ENCODE measurements at places on chromosomes 3 and 15.

DNA sequence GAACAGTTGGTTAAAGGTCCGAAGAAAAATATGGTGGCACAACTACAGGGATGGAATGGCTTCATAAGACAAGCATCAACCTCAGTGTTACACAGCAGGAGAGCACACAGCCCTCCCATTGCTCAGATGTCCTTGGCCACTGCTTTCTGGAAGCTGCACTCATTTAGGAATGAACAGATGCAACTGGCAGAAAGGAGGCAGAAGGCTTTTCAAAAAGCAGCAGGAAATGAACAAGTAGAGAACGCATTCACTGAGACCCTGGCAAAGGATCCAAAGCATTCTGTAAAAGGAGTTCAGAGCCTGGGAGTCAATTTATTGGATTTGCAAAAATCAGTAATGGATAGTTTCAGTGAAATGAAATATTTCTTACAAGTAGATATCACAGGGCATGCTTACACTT, 101.1 kb downstream of the PDZRN3 start:
- DNase-seq, result no peak

- no peak for DNase-seq
Measured at GRCh38 chr15:71752128-71752527, 58.2 kb upstream of the NR2E3 start.

- no peak for DNase-seq
Measured at GRCh38 chr3:67083277-67083676, 85.2 kb downstream of the KBTBD8 start.

- DNase-seq, result no peak
Measured at GRCh38 chr3:72238801-72239200, 453.9 kb upstream of the PROK2 start.

DNA sequence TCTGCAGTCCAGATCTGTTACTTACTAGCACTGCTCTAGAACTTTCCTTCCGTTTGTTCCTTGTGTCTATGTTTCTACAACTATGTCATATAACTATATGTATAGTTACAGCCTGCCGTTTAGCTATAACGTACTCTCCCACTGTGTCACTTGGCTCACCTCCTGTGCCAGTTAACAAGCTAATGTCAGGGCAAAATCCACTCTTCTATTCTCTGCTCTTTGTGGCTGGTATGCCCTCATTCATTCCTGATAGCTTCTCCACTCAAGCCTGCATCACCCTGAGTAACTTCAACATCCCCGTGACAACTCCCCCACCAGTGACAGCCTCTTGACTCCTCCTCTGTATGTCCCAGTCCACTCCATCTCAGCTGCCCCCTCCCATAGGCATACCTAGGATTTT, 229.2 kb downstream of the TJP1 start:
- no peak for DNase-seq

GRCh38 chr3:150783316-150783715, 20.3 kb upstream of the SIAH2 start:
- no peak for DNase-seq

GRCh38 chr3:136465296-136465695, 215.2 kb downstream of the PCCB start:
- no peak for DNase-seq

DNA sequence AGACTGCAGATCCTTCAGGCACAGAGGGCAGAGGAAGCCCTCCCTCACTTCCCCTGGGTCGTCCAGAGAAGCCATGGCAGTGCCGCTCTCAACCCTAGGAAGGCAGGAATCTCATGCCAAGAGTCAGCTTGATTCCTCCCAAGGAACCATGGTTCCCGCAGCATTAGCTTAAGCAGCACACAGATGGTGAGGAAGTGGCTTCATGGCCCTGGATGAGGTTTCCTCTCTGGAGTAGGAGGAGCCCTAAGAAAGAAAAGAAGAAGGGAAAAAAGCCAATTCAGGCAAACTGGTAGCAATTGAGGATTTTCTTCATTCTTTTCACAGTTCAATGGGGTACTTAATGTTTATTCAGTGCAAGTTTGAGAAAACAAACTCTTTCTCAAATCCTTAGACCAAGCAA, 2.9 kb downstream of the RBSN start:
- no peak for DNase-seq

- no peak for DNase-seq
Measured at GRCh38 chr3:188416041-188416440, 262.1 kb downstream of the LPP start.

GRCh38 chr3:10706156-10706739, 109.8 kb upstream of the SLC6A11 start:
- no peak for DNase-seq

All from progenitor cell of endocrine pancreas (in vitro differentiated cells).